Endothelial cell (in vitro differentiated cells): ENCODE measurements at places on chromosomes 4 and X. TPM values are rescaled to one million over a fixed set of nuclear protein-coding genes. Genes with fewer than 3 reads are reported as not detected.

- no peak overlapping the region for H3K4me3 ChIP-seq
- peaks cover 1% of the 10 kb centered on the region for H3K27me3 ChIP-seq
- H3K4me1 ChIP-seq, result no peaks in the 10 kb centered on the region
- H3K36me3 ChIP-seq, result peaks cover 69% of the 10 kb centered on the region
- no peak for DNase-seq
These were observed 15.4 kb downstream of the ZNF718 start for GRCh38 chr4:139691-140090.

GRCh38 chr4:17763416-17763815 lies 18.0 kb downstream of the FAM184B start:
- DNase-seq, result no peak
- H3K4me3 ChIP-seq, result no peak overlapping the region
- H3K4me1 ChIP-seq, result no peaks in the 10 kb centered on the region
- no peak overlapping the region for H3K27ac ChIP-seq
- no peaks in the 10 kb centered on the region for H3K36me3 ChIP-seq

DNA sequence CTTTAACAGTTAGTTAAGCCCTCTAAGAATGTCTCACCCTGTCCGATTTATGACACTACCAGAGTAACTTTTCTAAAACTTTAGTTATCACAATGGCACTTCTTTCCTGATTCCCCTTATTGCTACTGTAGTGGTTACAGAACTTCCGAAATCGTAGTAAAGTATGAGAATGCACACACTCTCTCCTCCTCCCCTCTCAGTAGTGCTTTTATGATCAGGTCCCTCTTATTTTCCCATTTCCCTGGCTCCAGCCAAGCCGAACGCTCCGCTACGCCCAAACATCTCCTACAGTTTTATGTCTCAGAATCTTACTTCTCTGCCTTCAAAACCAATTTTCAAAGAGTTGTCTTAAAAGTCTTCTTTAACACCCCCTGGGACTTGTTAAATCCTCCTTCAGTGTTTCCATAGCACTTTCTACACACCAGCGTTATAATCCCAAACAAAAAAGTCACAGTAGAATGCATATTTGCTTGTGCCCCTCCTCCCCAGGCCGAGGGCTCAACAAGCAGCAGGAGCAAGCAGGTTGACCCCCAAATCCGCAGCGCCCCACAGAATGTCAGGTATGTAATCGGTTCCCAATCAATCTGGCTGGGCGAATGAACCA lies 671 bp downstream of the HPF1 start:
- DNase-seq, result no peak
- H3K27me3 ChIP-seq, result peaks cover 3% of the 10 kb centered on the region
- peaks cover 17% of the 10 kb centered on the region for H3K4me1 ChIP-seq
- H3K27ac ChIP-seq, result peak overlapping the region; percentile 53
- peak overlapping the region; percentile 91 for H3K4me3 ChIP-seq

DNA sequence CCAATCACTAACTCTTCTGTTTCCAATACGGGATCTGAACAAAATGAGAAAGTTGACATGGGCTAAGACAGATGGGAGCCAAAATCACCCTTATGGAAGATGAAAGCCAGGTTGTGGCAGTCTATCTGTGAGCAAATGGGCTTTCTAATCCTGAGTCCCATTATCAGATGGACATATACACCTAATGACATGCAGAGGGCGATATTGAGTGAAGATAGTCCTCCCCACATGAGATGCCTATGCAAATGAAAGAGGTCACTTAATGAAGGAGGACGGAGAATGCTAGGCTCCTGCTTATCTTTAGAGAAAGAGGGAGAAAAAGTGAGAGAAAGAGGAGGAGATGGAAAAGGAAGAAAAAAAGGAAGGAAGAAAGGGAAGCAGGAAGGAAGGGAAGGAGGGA lies 547.5 kb downstream of the NLGN4X start:
- no peaks in the 10 kb centered on the region for H3K36me3 ChIP-seq
- no peak overlapping the region for H3K4me3 ChIP-seq
- no peak for DNase-seq
- no peak overlapping the region for H3K27ac ChIP-seq

DNA sequence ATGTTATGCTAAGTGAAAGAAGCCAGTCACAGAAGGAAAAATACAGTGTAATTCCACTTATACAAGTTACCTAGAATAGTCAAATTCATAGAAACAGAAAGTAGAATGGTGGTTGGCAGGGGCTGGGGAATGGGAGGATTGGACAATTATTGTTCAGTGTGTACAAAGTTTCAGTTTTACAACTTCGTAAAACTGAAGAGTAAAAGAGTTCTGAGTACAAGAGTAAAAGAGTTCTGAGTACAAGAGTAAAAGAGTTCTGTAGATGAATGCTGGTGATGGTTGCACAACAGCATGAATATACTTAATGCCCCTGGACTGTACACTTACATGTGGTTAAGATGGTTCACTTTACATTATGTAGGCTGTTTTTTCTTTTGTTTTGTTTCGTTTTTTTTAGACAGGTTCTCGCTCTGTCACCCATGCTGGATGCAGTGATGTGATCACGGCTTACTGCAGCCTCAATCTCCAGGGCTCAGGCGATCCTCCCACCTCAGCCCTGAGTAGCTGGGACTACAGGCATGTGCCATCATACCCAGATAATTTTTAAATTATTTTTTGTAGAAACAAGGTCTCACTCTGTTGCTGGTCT lies 230.9 kb downstream of the SOWAHB start:
- H3K4me1 ChIP-seq, result no peaks in the 10 kb centered on the region
- no peak overlapping the region for H3K27ac ChIP-seq
- DNase-seq, result no peak
- H3K4me3 ChIP-seq, result no peak overlapping the region
- H3K27me3 ChIP-seq, result peaks cover 3% of the 10 kb centered on the region

DNA sequence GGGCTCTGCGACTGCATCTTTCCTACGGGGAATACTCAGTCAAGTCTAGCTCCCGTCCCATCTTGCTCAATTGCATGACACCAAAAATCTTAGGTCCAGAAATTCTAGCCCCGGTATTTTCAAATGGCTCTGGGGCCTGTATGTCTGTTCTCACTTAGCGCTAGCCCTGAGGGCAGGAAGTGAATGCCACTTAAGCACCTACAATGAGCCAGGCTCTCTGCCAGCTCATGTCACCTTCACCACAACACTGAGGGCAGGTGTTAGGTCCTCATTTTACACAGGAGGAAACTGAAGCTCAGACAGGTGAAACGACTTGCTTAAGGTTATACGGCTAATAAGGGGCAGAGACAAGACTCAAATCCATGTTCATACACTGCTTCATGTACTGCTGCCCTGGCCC lies 282.8 kb downstream of the PPP1R2C start:
- no peak overlapping the region for H3K27ac ChIP-seq
- H3K4me3 ChIP-seq, result no peak overlapping the region
- no peaks in the 10 kb centered on the region for H3K4me1 ChIP-seq

Gene F8
- total RNA-seq, result 4.5 TPM

DNA sequence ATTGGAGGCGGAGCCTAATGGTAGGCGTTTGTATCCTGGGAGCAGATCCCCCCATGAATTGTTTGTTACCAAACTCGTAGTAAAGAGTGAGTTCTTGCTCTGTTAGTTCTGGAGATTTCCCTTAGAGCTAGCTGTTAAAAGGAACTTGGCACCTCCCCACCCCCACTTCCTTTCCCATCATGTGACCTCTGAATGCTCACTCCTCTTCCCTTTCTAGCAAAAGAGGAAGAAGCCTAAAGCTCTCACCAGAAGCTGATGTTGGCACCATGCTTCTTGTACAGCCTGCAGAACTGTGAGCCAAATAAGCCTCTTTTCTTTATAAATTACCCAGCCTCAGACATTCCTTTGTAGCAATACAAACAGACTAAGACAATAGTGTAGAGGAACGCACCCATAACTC lies 13.8 kb upstream of the ATOH1 start:
- no peaks in the 10 kb centered on the region for H3K27me3 ChIP-seq
- no peak overlapping the region for H3K4me3 ChIP-seq
- H3K27ac ChIP-seq, result peak overlapping the region; percentile 50
- no peaks in the 10 kb centered on the region for H3K36me3 ChIP-seq
- DNase-seq, result no peak

Gene GPR143
- total RNA-seq, result 16.8 TPM

Gene ATP8A1
- total RNA-seq, result 44.0 TPM
